ENCODE measurements at places on chromosomes 2 and 18.

GRCh38 chr18:76521417-76522121 is 26.5 kb upstream of the ZNF516 start:
- no peak for DNase-seq

GRCh38 chr2:128488434-128488833 is 169.8 kb upstream of the HS6ST1 start:
- no peak for DNase-seq

GRCh38 chr2:159118859-159119500 is 150.5 kb downstream of the TANC1 start:
- no peak for DNase-seq

DNA sequence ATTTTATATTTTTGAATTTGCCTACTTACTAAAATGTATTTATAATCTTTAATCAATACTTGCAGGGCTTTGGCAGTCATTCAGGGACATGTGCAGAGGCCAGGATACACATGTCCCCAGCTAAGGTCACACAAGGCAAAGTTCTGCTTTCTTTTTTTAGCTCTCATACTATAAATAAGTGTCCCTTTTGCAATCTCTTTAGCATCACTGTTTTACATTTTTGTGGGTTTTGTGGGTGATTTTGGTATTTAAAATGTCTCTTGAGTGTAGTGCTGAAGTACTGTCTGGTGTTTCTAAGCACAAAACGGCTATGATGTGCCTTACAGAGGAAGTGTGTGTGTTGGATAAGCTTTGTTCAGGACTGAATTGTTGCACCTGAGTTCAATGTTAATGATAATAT is 309.0 kb upstream of the GULP1 start:
- no peak for DNase-seq

GRCh38 chr2:28991021-28991420 is 9.9 kb downstream of the TOGARAM2 start:
- no peak for DNase-seq

DNA sequence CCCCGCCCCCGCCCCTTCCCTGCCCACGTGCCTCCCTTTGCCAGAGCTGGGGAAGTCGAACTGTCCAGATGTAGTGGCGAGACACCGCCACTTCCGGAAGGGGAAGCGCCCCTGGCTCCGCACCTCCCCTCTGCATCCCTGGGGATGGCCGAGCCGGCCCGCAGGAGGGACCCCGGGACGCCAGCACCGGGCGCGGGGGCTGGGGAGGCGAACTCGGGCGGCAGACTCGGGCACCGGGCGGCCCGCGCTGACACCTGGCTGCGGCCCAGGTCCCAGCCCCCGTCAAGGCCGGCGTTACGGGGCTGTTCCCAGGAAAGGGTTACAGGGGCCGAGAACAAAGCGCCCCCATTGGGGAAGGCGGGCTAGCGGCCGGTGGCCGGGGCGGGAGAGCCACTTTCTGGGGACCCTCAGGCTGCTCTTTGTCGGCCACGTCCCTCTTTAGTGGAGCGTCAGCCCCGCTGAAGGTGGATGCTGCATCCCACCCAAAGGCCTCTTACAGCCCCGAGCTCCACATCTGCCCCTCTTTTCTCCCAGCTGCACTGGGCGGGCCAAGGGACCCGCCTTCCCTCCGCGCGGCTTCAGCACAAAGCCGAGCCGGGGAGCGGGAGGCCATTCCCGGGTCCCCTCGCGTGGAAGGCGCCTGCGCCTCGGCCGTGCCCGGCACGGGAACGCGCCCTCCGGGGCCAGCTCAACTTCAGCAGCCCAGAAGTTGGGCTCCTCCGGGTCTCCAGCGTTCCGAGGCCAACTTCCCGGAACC is 1.3 kb downstream of the SDC1 start:
- no peak for DNase-seq

DNA sequence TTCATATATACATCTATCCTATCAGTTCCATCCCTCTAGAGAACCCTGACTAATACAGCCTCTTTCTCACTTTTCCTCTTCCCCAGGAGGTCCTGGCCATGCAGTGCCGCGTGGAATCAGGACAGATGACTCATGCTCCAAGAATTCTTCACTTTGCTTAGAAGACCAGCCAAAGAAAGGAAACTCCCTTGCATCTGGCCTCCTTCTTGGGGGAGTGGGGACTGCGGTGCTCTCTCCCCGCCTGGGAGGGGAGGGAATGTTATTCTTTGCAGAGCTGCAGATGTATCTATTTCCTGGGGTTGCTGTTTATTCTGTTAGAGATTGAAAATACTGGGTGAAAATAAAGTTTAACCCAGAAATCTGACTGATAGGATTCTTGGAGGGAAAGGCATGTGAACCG is 111.5 kb upstream of the SH3BP4 start:
- DNase-seq, result no peak

DNA sequence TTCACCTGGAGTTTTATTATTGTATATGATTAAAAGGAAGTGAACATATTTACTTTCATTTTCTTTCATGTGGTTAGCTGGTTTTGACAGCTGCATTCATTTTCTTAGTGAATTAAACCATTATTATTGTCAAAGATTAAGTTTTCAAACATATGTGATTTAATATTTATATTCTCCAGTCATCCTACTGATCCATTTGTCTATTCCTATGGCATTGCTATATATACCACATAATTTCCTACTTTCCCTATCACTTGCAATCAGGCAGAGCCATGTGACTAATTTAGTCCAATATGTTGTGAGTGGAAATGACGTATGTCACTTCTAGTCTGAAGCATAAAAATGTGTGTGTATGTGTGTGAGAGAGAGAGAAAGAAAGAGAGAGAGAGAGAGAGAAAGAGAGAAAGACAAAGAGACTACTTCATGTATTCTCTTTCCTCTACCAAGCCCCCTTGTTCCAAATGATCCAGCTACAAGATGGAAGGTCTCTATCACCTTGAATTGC is 12.0 kb upstream of the TACR1 start:
- peak; percentile 29 for DNase-seq

DNA sequence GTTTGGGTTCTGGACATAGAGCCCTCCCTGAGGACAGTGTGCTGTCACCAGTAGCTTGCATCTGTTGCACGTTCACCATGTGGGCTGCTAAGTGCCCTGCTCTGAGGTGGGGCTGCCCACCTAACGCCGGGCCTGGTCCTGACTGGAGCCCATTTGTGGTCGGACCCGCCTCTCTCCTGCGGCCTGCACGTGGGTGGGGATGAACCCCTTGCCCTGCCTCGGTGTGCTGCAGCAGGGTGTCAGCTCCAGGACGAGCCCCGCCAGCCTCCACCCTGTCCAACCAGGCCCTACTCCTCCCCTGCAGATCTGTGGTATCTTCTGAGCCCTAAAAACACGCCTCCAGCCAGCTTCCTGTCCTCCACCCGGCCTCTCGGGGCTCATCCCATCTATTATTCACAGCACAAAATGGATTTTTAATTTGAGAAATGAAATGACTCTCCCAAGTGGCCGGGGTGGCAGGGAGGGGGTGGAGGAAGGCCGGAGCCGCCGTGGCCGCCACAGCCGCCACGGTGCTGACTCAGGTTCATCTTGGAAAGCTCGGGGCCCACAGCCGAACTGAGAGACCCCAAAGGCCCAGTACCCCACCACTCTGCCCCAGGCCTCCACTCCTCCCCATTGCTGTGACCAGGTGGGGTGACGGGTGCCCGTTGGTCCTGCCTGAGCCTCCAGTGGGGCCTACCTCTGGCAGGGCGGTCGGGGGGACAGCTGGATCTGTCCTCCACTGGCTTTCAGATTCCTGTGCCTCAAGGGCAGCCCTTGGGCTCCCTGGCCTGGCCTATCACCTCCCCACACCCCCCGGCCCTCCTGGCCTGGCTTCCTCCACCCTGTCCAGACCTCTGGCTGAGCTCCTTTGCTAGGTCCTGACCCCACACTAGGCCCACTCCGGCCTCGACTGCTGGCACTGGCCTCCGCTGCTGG is 2.8 kb upstream of the ECEL1 start:
- no peak for DNase-seq

- no peak for DNase-seq
Measured at GRCh38 chr2:160055726-160056108, 6.7 kb downstream of the PLA2R1 start.

DNA sequence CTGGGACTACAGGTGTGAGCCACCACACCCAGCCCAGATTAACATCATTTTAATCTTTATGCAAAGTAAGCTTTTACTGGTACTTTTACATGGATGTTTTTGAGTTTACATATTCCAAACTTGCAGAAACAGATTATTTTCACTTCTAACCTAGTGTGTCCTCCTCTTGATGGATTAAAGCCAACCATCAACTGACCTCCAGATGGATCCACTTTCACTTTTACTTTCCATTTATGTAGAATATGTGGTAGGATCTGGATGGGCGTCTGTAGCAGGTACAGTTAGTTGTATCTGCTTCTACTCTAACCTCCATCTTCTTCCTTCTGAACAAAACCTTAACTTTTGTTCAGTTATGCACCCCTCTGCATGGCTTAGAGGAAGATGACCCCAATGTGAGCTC is 264.1 kb downstream of the CDH20 start:
- no peak for DNase-seq
